ENCODE measurements at places on chromosomes 4 and X.

GRCh38 chr4:105075045-105075444 is 71.6 kb upstream of the TET2 start:
- no peak for DNase-seq

DNA sequence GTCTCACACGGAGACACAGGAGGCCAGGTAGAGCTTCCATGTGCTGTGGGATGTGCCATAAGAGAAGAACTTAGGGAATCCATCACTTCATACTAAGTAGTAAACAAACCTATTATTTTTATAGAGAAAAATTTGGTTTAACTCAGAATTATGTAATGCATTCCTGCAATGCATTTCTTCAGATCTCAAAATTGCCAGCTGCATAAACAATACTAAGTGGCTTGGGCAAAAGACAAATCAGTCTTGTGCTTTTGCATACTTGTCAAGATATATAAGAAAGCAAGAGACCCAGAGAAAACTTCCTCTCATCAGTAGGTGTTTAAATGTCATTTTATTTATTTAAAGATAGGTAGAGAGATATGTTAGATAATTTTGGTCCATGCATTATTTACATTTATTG is 382.1 kb upstream of the CTSO start:
- no peak for DNase-seq

DNA sequence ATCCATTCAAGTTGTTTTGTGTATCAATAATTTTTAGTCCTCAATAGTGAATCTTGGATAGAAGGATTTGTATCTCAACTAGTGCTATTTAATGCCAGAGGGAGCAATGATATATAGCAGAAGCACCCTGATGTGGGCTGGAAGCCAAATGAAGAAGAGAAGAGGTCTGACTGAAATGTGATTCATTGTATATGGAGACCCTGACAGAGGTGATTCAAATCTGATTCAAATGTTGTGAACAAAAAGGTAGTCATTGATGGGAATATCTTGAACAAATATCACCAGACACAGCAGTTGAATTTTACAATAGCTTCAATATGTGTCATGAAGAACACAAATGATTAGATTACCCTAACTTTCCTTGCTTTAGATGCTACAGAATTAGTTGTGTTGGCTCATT is 27.5 kb upstream of the SULT1B1 start:
- DNase-seq, result no peak

DNA sequence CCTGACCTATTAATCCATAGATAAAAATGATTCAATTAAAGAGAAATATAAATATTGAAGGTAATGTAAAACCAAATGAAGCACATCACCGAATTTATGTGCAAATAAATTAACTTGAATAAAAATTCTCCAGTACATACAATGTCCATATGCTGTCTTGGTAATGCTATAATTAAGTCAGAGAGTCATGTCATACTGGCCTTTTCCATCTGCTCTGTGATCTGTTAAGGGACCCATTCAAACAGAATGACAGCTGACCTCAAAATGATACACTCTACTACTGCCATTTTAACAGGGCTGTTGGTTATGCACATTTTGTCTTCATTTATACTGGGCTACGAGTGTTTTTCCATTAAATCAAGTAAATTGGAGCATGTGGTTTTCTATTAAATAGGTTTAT is 99.3 kb downstream of the TEX13A start:
- no peak for DNase-seq

DNA sequence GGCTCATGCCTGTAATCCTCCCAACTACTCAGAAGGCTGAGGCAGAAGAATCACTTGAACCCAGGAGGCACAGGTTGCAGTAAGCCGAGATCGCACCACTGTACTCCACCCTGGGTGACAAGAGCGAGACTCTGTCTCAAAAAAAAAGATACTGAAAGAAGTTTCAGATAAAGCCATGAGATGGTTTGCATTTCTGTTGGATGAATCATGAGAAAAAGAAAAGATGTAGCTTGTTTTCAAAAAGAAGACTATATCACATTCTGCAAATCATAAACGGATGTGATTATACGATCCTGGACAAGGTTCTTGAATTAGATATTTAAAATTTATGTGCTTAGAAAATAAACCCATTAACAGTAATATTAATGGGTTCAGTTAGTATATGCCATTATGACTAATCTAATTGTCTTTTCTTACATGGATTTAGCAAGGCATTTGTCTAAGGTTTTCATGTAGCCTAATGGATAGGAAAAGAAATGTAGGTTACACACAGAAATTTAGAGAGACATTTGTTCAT is 345.9 kb downstream of the SLC7A11 start:
- DNase-seq, result no peak

- DNase-seq, result no peak
Measured at GRCh38 chr4:3253808-3254207, 4.8 kb downstream of the MSANTD1 start.

GRCh38 chrX:74426071-74426470 is 4.8 kb downstream of the SLC16A2 start:
- no peak for DNase-seq

DNA sequence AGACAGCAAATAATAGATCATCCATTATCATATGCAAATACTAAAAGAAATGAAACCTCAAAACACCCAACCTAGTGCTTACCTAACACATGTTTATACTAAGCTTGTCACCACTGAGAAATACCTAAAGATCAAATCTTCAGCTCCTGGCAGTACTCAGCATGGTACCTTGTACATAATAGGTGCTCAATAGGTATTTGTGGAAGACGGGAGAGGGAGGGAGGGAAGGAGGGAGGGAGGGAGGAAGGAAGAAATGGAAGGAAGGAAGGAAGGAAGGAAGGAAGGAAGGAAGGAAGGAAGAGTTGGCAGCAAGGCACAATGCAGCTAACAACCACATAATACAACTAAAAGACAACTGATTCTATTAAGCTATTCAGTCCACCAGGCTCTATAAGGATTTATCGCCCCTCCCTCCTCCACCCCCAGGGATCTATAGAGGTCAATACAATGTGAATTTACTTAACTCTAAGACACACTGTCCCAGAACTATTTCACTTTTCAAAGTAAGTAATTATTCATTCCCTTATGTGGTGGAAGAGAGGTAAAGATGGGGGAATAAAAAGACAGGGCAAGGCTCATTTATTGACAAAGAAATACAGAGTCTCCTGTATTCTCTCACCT is 328.9 kb downstream of the PAPSS1 start:
- no peak for DNase-seq

- no peak for DNase-seq
Measured at GRCh38 chr4:16513876-16514275, 287.6 kb upstream of the TAPT1 start.

DNA sequence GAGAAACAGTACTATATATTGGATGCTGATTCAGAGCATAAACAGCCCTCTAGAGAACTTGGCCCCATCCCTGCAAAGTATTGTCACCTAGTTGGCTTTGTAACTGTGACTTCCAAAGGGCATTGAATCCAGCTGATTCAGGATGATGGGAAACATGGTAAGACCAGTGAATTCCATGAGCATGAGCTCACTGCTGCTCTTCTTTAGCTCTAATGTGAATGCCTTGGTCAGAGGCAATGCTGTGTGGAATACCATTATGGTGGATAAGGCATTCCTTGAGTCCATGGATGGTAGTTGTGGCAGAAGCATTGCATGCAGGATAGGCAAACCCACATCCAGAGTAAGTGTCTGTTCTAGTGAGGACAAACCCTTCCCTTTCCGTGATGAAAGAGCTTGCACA is 365.6 kb upstream of the EDA2R start:
- DNase-seq, result no peak

DNA sequence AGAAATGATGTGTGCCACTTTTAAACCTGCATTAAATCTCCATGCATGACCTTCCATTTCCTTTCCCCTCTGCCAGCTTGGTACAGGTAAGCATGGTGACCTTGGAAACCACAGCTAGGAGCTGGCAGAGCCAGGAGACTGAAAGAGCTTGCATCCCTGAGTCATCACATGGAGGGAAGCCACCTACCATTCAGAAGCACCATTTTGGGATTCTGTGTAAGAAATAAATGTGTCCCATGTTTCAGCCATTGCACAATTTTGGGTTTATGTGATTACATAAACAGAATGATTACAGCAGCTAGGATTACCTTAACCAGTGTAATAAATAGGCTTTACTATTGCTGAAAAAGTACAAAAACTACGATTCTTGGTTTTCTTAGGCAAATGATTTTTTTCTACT is 17.3 kb upstream of the CCDC149 start:
- no peak for DNase-seq

GRCh38 chrX:46140272-46140671 is 404.9 kb downstream of the ZNF674 start:
- DNase-seq, result no peak

DNA sequence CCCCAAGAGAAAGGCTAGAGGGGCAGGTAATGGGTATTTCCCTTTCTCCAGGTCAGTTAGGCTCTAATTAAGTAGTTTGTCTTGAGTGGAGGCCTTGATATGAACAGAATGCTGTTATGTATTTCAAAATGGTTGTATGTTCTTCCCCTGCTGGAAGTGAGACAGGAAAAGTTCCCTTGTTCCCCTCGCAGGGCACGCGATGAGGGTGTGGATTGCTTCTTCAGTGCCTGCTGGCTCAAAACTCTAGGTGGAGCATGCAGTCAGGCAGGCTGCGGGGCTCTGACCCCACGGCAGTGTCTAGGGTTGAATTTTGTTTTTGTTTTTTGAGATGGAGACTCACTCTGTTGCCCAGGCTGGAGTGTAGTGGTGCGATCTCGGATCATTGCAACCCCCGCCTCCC is 341.0 kb upstream of the ZCCHC13 start:
- DNase-seq, result no peak

- DNase-seq, result no peak
Measured at GRCh38 chrX:154824638-154825037, 9.8 kb downstream of the SMIM9 start.

DNA sequence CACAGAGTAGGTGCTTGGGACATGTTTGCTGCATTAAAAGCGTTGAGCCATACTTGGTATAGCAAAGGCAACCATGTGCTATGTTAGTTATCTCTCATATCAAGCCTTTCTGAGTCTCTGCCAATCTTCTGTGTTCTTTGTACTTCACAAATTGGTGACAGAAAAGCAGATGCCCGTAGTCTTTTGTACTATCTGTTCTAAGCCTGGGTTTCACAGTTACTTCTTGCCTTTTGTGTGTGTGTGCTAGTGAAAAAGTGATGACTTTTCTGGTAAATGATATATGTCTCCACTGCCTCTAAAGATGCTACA is 16.1 kb upstream of the KLHL2 start:
- DNase-seq, result no peak

- no peak for DNase-seq
Measured at GRCh38 chr4:102631616-102632015, 129.2 kb downstream of the MANBA start.

GRCh38 chr4:173370130-173370476 is 651 bp upstream of the SAP30 start:
- DNase-seq, result peak; percentile 78

DNA sequence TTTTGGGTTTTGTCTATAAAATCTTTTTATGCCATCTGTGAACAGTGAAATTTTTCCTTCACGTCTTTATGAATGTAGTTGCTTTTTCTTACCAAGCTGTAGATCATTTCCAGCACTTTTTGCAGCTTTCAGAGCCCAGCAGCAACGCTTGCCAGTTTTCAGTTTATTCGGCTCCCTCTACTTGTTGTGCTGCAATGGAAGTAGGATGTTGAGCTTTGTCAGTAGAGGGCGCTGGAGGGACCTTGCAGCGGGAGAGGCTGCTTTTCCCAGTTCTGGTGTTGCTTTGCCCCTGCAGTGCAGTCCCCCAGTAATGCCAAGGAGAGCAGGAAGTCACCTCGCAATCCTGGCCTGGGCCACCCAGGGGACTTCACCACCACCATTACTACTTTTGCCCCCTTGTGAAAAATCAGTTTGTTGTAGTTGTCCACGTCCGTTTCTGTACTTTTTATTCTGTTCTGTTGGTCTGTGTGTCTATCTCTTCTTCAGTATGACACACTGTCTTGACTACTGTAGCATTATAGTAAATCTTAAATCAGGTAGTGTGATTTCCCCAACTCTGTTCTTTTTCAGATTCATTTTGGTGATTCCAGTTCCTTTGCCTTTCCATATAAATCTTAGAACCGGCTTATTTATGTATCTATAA is 21.8 kb downstream of the CMC4 start:
- DNase-seq, result peak; percentile 61

DNA sequence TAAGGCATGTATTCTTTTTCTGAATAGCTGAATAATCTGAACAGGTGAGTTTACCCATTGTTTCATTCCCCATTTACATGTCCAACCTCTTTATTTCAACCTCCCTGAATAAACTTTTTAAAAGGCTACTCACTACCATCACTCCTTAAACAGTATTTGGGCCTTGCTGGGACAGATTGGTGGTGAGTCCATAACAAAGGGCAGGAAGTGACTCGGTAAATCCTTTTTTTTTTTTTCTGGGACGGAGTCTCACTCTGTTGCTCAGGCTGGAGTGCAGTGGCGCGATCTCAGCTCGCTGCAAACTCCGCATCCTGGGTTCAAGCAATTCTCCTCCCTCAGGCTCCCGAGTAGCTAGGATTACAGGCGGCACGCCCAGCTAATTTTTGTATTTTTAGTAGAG is 23.4 kb upstream of the SEC24B start:
- no peak for DNase-seq

DNA sequence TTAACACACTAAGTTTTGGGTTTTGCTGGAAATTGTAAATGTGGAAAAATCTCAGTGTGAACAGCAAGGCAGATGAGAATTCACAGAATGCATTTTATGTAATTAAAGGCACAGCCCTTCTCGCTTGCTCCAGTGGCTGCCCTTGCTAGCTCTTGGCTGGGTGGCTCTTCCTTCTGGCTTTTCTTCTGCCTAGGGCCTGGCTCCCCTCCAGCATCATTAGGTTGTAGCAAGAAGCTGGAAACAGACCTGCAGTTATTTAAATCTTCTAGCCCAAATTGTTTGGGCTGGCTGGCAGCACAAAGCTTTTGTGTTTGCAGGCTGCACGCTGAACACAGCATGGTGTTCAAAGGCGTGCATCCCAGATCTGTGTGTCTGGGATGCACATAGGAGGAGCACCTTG is 56.5 kb downstream of the LIMCH1 start:
- DNase-seq, result no peak

- no peak for DNase-seq
Measured at GRCh38 chrX:140440876-140441275, 64.0 kb downstream of the SOX3 start.

DNA sequence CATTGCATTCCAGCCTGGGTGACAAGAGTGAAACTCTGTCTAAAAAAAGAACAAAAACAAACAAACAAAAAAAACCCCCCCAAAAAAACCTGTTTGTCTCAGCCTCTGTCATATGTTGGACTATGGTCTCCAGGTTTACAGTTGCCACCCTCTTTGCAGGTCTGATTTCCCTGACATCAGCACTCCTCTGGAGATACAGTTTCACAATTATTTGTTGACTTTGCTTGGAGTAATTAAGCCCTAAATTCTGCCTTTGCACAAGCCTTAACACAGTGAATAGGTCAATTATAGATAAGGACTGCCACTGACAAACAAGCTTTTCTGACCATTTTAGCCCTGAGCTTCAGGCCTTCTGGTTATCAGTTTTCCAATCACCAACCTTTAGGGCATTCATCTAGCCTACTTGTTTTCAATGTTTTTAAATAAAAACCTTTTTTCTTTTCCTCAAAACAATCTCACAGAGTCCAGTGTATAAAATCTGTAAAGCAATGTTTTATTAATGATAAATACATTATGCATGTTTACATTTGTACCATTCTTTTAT is 20.4 kb upstream of the MAPK10 start:
- DNase-seq, result no peak
